ENCODE measurements at places on chromosomes 1 and 21. TPM values are rescaled to one million over a fixed set of nuclear protein-coding genes. Genes with fewer than 3 reads are reported as not detected.

DNA sequence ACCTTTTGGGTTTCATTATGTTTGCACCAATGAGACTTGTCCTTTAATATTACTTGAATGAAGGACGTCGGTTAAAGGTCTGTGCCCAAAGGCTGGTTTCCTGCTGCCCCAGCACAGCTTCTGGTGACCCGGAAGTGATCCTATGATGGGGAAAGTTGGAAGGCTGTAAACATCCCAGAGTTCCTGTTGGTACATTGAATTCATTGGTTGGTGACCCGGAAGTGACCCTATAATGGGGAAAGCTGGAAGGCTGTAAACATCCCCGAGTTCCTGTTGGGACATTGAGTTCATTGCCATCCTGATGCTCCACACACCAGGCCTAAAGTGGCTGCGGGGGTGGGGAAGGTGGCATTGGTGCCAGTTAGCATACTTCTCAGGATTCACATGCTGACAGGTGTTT lies 187.3 kb downstream of the RYR2 start:
- no peak for DNase-seq

DNA sequence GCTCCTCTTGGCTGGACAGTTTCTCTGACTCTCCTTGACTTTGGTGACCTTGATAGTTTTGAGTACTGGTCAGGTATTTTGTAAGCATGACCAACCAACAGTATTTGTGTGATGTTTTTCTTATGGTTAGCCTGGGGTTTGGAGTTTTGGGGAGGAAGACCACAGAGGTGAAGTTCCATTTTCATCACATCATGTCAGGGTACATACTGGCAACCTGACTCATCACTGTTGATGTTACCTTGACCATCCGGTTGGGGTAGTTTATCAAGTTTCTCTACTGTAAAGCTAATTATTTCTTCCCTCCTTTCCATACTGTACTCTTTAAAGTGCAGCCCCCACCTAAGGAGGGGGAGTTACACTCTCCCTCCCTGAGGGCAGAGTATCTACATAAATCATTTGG lies 13.4 kb downstream of the OSCP1 start:
- DNase-seq = no peak

GRCh38 chr1:173525926-173526325 lies 48.8 kb downstream of the PRDX6 start:
- no peak for DNase-seq

GRCh38 chr1:89692601-89693521 lies 59.9 kb downstream of the LRRC8C start:
- no peak for DNase-seq

The GJA9 gene
- not detected for total RNA-seq

The FCGR1A gene
- not detected for total RNA-seq

The RABGAP1L gene
- 48.2 TPM for total RNA-seq
